ENCODE measurements at places on chromosomes 7 and 10. TPM values are rescaled to one million over a fixed set of nuclear protein-coding genes. Genes with fewer than 3 reads are reported as not detected.
A peak's percentile ranks its signal among the peaks of the same experiment; 100 is the strongest.

- DNase-seq, result peak; percentile 18
Measured at GRCh38 chr7:153193144-153193595, 433.6 kb downstream of the ACTR3B start.

DNA sequence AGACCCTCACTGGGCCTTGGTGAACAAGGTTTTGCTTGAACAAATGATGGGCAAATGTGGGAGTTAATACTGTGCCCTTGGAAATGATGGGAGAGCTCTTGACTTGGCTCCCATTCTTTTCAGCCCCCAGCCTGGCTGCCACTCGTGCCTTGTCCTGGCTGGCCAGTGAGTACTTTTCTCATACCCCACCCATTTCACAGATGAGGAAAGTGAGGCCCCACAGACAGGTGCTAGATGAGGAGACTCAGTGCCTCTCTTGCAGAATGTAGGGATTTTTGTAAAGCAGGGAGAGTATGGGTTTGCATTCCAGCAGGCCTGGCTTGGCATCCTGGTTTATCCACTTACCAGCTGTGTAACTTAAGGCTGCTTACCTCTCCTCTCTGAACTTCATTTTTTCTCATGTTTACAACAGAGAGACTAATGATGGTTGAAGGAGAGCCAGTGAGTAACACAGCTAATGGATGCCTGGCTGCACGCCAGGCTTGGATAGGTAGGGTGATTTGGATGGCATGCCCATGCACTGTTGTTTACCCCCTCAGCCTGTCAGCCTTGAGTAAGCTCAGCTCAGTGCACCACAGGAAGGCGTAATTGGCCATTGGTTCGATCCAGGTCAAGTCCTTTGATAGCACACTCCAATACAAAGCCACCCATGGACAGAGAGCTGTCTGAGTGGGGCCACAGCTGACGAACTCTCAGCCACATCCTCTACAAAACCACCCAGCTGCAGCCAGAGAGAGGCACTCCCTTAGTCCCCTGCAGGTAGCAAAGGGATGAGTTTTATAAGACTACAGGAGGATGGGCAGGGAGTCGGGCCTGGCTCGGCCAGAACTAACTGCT is 436.8 kb downstream of the RPS24 start:
- DNase-seq, result no peak

DNA sequence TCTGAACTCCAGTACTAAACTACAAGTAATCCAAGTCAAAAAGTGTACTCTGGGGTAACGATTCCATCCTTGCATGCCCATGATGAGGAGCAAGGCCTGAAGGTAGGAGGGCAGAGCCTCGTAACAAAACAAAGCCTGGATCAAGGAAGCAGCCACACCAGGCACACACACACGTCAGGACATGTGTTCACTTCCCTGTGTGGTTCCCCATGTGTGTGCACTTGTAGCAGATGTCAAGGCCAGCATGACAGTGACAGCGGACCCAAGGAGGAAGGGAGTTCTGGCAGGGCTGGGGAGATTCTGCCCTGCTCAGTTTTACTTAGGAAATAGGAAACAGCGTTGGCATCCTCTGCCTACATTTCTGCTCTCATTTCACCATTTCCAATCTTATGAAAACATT is 92.8 kb downstream of the ALOX5 start:
- DNase-seq, result no peak

GRCh38 chr10:123144697-123145541 is 3.0 kb upstream of the HMX2 start:
- peak; percentile 15 for DNase-seq

CYP2E1 gene
- not detected for total RNA-seq

GRCh38 chr7:767580-767940 is 40.5 kb upstream of the PRKAR1B start:
- DNase-seq, result no peak

DNA sequence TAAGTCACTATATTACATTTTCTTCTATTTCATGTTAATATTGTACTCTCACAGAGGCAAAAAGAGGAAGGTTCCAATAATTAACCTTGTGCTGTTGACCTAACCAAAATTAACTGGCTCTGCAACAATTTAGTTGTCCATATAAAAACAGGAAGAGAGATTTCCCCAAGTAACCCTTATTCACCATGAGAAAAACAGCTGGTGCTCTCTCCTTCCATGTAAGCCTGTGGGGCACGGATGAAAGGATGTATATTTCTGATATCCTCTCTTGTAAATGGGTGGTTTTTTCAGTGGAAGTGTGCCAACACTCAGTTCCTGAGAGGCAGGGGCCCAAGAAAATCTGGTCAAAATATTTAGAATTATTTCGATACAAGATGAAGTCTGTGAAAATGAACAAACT is 358.1 kb downstream of the CRPPA start:
- no peak for DNase-seq

IDI2 gene
- total RNA-seq, result not detected

TMEM130 gene
- total RNA-seq, result not detected

NOS3 gene
- 6.1 TPM for total RNA-seq

DNA sequence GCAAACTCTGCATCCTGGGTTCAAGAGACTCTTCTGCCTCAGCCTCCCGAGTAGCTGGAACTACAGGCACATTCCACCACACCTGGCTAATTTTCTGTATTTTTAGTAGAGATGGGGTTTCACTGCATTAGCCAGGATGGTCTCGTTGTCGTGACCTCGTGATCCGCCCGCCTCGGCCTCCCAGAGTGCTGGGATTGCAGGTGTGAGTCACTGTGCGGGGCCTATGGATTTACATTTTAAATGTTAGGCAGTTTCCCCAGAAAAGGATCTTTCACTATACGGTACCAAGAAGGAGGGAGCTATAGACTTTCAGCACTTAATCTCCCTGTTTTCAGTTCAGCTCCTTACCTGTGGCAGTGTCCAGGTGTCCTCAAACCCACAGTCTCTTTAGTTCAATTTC is 50.8 kb downstream of the SIRT1 start:
- no peak for DNase-seq
